GF-D8 (cell line): ENCODE measurements at places on chromosomes 6 and 20.
A peak's percentile ranks its signal among the peaks of the same experiment; 100 is the strongest.

- no peak for DNase-seq
Measured at GRCh38 chr6:11039040-11039439, 5.1 kb downstream of the ELOVL2 start.

- no peak for DNase-seq
Measured at GRCh38 chr20:50026746-50027575, 44.2 kb downstream of the SNAI1 start.

DNA sequence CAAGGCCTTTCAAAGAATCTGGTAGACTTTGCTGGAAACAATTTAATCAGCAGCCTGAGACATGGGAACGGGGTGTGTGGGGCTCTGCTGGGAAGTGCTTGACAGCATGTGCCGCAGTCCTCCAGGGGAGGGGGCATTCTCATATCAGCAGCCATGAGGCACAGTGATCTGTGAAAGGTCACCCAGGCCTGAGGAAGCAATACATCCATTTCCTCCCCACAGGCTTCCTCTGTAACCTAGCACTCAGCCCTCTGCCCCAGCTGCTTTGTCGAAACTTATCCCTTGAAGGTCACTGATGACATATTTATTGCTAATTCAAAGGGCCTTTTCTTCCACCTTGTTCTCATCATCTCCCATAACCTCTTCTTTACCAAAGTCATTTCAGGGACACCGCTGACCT lies 103.3 kb downstream of the TNFAIP3 start:
- peak; percentile 12 for DNase-seq

- no peak for DNase-seq
Measured at GRCh38 chr20:48492715-48493070, 335.1 kb downstream of the PREX1 start.

DNA sequence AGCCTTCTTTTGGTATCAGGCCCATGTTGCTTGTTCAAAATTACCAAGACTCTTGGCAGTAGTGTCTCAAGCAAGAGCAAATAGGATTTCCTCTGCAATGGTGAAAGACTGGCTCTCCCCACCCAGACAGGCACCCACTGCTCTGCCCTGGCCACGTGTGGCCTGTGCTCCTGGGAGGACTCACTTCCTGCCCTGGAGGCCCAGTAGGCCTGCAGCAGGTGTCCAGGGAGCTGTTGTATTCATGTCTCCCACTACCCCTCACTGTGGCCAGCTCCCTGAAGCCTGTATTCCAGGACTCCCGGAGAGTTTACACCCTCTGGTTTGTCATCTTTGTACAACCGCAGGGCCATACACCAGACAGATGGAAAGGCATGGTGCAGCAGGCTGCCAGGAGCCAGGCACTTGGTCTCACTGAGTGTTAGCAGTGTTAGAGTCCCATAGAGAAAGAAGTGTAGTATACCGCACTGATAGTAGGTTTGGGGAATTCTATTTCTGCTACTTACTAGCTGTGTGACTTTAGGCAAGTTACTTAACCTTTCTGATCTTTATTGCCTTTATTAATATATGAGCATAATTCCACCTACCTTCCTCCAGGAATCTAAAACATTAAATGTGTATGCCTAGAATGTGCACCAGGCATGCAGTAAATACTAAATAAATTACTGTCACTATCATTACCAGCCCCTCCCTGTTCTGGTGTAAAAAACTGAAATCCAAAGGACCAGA lies 159.7 kb downstream of the TMEM242 start:
- no peak for DNase-seq

- no peak for DNase-seq
Measured at GRCh38 chr6:115404446-115404845, 656.2 kb downstream of the FRK start.

- no peak for DNase-seq
Measured at GRCh38 chr6:151661928-151662327, 145.6 kb upstream of the ESR1 start.

- no peak for DNase-seq
Measured at GRCh38 chr20:3704087-3704486, 8.3 kb downstream of the SIGLEC1 start.

DNA sequence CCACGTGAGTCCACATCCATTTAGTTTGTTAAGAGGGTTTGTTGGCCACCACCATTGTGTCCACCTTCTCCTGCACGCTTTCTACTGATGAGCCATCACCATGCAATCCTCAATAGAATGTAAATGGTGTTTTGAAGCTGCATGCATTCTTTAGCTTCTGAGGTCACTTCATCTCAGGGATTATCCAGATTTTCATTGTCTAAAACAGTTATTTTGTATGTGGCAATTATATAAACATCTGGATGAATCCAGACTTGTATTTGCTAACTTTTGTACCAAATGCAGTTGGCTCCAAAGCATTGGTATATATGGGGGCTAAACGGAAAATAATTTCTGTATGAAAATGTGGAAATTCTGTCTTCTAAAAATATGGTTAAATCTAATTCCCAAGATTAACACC lies 231.2 kb upstream of the ARID1B start:
- DNase-seq: no peak

DNA sequence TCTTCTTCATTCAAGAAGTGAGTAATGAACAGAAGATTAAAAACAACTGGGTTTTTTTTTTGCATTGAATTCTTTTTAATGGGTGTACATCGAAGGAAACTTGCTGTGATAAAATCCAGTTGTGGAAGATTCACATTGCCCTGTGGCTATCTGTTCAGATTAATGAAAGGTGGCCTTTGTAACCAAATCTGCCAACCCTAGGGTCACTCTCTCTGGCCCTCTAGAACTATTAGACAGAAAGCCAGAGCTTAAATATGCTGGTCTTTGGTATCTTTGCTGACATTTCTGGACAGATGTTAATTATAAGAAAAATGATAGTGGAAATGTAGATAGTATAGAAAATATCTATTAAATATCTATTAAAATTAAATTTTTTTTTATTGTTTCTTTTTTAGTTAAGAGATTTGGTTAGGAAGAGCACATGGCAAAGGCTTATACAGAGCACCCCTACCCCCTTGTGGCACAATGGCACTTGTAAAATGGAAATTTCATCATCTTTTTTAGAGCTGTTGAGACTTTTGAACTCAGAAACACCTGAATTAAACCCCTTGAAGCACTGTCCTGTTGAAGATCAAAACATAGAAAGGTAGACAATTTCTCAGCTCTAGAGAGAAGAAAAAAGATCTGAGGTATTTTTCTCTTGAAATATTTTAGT lies 572.5 kb downstream of the PKHD1 start:
- no peak for DNase-seq
